ENCODE measurements at places on chromosomes 12 and 14.

DNA sequence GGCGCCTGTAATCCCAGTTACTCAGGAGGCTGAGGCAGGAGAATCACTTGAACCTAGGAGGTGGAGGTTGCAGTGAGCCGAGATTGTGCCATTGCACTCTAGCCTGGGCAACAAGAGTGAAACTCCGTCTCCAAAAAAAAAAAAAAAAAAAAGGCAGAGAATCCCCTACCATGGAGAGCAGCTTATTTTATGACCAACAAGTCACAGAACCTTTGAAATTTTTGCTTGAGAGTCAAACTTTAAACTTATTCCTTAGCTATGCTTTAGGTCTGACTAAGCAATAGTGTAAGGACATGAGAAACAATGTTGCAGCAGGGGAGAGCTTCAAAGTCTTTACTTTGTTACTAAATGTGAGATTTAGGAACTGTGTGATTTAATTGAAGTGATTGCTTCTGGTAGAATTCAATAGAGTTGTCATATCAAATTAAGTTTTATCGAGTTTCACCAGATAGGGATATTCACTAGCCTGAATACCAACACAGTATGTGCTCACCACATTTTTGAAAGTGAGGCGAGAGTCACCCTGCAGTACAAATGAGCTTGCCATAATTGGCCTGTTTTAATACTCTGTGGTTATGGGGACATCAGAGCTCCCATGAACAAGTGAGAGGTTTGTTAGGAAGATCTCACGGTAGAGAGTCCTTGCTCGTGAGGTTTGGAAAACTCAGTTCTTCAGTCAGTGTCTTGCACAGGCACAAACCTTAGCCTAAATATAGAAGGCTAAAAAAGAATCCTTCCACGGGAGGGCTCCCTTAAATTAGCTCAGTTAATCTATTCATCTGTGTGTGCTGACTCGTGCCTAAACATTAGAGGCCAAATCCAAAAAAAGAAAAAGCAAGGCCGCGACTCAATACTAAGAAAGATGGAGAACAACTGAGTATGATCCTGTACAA, 108.6 kb downstream of the SAMD4A start:
- no peaks in the 10 kb centered on the region for H3K27me3 ChIP-seq
- no peak for DNase-seq
- no peaks in the 10 kb centered on the region for H3K36me3 ChIP-seq

DNA sequence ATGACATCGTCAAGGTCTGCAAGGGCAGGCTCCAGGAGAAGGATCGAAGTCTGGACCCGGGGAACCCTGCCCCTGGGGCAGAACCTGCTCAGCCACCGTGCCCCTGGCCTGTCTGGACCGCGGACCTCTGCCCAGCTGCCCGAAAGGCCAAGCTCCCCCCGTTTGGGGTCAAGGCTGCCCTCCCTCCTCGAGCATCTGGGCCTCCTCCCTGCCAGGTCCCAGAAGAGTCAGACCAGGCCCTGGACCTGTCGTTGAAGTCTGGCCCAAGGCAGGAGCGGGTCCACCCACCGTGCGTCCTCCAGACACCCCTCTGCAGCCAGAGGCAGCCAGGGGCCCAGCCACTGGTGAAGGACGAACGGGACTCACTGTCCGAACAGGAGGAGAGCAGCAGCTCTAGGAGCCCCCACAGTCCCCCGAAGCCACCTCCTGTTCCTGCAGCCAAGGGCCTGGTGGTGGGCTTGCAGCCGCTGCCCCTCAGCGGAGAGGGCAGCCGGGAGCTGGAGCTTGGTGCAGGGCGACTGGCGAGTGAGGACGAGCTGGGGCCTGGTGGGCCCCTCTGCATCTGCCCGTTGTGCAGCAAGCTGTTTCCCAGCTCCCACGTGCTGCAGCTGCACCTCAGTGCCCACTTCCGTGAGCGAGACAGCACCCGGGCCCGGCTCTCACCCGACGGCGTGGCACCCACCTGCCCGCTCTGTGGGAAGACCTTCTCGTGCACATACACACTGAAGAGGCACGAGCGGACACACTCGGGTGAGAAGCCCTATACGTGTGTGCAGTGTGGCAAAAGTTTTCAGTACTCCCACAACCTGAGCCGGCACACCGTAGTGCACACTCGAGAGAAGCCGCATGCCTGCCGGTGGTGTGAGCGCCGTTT, 856 bp downstream of the ZBTB42 start:
- no peaks in the 10 kb centered on the region for H3K27me3 ChIP-seq
- H3K36me3 ChIP-seq: no peaks in the 10 kb centered on the region
- H3K4me3 ChIP-seq: peak overlapping the region; percentile 80
- H3K27ac ChIP-seq: peak overlapping the region; percentile 98
- DNase-seq: no peak

GRCh38 chr14:85566603-85567002, 36.7 kb downstream of the FLRT2 start:
- H3K36me3 ChIP-seq: no peaks in the 10 kb centered on the region
- no peak for DNase-seq

- no peaks in the 10 kb centered on the region for H3K4me1 ChIP-seq
- H3K27me3 ChIP-seq: no peaks in the 10 kb centered on the region
- DNase-seq: no peak
- H3K4me3 ChIP-seq: peak overlapping the region; percentile 6
- H3K36me3 ChIP-seq: peaks cover 8% of the 10 kb centered on the region
Observed at GRCh38 chr12:116002890-116003536, 274.5 kb downstream of the MED13L start.

DNA sequence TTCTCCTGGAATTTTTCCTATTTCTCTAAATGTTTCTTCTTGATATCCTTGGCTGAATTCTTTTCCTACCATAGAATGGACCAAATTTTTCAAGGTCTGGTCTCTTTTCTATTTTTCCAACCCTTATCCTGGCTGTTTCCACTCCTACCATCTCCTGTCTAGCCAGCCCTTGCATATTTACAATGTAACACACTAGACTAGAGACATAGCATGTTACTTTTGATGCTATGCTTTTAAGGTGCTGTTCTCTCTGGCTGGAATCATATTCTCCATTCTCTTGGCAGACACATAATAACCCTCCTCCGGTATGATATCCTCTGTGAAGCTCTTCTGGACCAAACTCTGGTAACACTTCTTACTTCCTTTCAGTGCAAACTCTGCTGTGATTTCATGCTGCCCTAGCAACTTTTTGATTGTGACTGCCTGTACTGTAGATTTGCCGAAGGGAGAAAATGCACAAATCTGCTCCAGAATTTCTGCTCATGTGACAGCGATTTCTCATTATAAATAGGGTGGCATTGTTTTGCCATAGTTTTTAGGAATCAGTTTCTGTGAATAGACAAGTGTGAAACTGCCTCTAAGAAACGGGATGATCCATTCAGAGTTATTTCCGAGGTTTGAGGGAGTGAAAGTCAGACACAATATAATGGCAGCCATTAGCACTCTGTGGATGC, 284.4 kb downstream of the MDGA2 start:
- H3K27me3 ChIP-seq: no peaks in the 10 kb centered on the region
- no peaks in the 10 kb centered on the region for H3K4me1 ChIP-seq
- no peaks in the 10 kb centered on the region for H3K36me3 ChIP-seq

GRCh38 chr14:24343795-24344660, 4.2 kb upstream of the RIPK3 start:
- H3K4me3 ChIP-seq: no peak overlapping the region
- DNase-seq: no peak
- no peaks in the 10 kb centered on the region for H3K27me3 ChIP-seq

Measured in breast epithelium (tissue), 4 donors.